IPS DF 19.7 (cell line): ENCODE measurements at places on chromosomes 11 and 22.
A peak's percentile ranks its signal among the peaks of the same experiment; 100 is the strongest.

GRCh38 chr11:128361451-128362020 lies 225.8 kb downstream of the ETS1 start:
- no peak for DNase-seq

DNA sequence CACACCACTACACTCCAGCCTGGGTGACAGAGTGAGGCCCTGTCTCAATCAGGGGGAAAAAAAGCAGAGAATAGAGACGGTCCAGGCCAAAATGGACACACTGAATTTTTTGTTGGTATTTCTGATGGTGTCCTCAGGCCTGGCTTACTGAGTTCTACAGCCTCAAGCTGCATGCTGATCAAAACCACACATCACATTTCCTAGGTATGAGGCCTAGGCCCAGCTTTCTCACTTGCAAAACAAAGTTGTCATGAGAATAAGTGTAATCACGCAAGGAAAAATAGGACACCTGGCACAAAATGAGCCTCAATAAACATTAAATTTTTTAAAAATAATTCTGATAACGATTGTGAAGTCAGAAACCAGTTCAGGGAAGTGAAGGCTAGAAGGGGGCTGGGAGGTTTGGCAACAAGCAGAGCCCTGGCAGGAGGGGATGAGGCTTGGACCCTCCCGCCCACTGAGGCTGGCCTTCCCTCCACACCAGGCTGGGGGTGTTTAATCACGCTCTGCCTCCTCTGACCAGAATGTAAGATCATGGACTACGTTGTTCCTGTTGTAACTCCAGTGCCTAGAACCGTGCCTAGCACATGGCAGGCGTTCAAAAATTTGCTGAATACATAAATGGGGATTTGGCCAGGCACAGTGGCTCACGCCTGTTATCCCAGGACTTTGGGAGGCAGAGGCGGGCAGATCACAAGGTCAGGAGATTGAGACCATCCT lies 18.1 kb downstream of the PACSIN2 start:
- DNase-seq: no peak

- DNase-seq: no peak
These were observed 35.3 kb downstream of the ARVCF start for GRCh38 chr22:19981171-19981960.

DNA sequence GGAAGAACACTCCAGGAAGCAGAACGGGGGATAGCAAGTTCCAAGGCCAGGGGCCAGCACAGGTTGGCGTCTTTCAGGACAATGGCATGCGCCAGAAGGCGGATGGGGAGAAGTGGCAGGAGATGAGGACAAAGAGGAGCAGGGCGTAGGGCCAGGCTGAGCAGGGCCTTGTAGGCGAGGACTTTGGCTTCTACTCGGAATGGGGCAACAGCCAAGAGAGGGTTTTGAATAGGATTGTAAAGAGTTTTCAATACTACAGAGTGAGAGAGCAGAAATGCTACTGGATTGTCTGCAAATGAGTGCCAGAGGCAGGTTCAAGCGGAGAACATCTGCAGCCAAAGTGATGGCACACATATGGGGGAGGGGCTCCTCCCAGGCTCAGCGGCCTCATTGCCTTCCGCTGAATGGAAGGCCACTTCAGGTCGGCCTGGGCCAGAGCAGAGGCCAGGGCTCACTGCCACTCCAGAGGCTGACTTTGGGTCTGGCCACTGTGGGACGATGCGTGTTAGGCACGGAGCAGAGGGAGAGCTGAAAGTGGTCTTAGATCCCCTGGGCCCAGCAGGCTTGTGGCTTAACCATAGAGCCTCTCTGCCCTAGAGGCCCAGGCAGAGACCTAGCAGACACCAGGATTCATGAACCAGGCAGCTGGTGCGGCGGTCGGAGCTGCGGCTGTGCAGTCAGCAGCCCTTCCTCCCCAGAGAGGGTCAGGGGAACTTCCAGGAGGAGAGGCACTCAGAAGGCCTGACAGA lies 118.2 kb downstream of the DSCAML1 start:
- DNase-seq: no peak

- DNase-seq: no peak
These were observed 1.2 kb upstream of the PLA2G3 start for GRCh38 chr22:31141551-31141950.

- DNase-seq: no peak
These were observed 11.5 kb downstream of the RELT start for GRCh38 chr11:73387594-73388264.

GRCh38 chr11:43542750-43543712 lies 137.5 kb upstream of the HSD17B12 start:
- no peak for DNase-seq

- no peak for DNase-seq
These were observed 41.9 kb upstream of the PDGFD start for GRCh38 chr11:104205838-104206237.

- DNase-seq: no peak
These were observed 83.9 kb upstream of the SNX19 start for GRCh38 chr11:130999992-131000770.

- no peak for DNase-seq
These were observed 287 bp downstream of the RPS13 start for GRCh38 chr11:17077240-17077519.

GRCh38 chr11:120657306-120658070 lies 145.9 kb downstream of the GRIK4 start:
- DNase-seq: no peak

GRCh38 chr22:19520566-19521305 lies 3.5 kb downstream of the CLDN5 start:
- DNase-seq: no peak

DNA sequence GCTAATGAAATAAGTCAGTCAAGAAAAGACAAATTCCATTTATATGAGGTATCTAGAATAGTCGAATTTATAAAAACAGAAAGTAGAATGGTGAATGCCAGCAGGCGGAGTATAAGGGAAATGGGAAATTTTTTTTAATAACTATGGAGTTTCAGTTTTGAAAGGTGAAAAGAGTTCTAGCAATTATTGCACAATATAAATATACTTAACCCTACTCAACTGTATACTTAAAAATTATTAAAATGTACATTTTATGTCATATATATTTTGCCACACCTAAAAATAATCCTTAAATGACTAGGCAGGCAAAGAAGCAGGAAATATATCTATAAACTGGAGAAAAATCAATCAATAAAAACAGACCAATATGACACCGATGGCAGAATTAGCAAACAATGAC lies 196.5 kb upstream of the UBASH3B start:
- no peak for DNase-seq

DNA sequence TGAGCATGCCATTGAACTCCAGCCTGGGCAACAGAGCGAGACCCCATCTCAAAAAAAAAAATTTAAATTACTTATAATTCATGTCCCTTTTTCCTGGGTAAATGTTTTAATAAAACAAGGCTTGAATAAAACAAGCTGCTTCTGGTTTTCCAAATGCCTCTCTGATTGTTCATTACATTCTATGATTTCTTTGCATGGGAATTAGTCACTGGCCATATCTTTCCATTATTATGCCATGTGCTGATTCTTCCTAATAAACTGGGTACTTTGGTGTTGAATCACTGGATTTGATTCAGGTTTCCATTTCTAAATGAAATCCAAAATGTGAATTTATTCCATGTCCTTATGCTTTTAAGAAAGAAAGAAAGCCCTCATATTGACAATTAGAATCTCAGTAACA lies 42.6 kb downstream of the ZNF215 start:
- no peak for DNase-seq

DNA sequence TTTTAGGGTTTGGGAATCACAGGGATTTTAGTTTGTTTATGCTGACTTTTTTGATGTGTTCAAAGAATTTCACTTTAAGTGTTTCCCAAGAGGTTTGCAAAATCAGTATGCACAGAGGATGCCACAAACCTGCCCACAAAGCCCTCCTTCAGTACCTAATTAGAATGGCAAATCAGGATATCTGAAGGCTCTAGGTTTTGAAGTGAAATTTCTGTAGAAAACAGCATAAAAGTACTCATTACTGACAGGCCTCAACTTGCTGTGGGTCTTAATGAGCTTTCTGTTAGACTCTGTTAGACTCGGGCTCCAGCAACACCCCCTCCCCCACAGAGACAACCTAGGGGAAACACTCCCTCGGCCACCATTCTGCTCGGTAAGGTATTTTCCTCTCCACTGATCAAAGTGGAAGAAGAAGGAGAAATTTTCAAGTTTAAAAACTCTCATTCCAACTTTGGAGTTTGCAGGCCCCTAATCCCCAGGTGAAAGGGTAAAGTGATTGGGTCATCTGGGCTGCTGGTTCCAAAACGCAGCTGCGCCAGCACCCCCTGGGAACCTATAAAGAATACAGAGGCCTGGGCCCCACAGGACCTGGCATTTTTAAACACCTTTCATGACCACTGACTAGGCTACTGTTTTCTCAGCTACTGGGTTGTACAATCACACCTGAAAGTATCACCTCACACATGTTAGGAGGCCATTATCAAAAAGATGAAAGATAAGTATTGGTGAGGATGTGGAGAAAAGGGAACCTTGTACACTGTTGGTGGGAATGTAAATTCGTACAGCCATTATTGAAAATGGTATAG lies 67.5 kb downstream of the PLEKHA7 start:
- DNase-seq: no peak

DNA sequence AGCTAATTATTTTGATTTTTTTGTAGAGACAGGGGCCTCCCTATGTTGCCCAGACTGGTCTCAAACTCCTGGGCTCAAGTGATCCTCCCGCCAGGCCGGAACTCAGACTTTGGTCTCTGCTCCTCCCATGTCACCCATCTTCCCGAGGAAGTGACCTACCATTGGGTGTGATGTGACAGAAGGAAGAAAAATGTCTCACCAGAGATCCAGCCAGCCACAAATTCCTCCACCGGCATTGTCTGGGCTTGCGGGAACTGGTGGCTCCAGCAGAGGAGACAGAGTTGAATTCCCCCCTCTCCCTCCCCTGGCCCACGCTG lies 772 bp downstream of the SLC25A45 start:
- no peak for DNase-seq

GRCh38 chr11:68402355-68403031 lies 58.1 kb upstream of the PPP6R3 start:
- DNase-seq: peak; percentile 15

GRCh38 chr11:18229501-18229900 lies 7.1 kb downstream of the SAA4 start:
- DNase-seq: no peak

GRCh38 chr11:131533998-131534397 lies 163.6 kb downstream of the NTM start:
- no peak for DNase-seq

DNA sequence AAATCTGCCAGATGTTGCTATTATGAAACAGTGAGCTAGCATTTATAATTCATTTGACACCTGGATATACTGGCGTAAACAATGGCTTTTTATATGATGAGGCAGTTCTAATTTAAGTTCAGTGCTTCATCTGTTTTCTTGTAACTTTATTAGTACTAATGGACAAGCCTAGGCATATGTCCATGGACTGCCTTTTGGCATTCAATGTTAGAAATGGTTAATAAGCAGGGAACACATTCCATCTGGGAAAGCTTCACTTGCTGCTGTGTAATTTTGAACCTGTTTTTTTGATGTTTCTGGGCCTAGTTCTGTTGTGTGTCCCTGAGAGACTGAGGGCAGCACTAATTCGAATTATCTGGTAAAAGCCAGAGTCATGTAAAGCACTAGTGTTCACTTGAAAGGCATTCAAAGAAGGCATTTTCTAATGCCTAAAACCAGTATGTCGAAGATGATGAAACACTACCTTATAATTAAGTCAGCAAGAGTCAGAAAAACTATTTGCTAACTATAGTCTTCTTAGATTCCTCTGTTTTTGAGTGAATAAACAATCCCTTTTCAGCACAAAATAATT lies 138.5 kb downstream of the SWAP70 start:
- DNase-seq: no peak

GRCh38 chr22:36347094-36347493 lies 40.7 kb downstream of the MYH9 start:
- DNase-seq: no peak

DNA sequence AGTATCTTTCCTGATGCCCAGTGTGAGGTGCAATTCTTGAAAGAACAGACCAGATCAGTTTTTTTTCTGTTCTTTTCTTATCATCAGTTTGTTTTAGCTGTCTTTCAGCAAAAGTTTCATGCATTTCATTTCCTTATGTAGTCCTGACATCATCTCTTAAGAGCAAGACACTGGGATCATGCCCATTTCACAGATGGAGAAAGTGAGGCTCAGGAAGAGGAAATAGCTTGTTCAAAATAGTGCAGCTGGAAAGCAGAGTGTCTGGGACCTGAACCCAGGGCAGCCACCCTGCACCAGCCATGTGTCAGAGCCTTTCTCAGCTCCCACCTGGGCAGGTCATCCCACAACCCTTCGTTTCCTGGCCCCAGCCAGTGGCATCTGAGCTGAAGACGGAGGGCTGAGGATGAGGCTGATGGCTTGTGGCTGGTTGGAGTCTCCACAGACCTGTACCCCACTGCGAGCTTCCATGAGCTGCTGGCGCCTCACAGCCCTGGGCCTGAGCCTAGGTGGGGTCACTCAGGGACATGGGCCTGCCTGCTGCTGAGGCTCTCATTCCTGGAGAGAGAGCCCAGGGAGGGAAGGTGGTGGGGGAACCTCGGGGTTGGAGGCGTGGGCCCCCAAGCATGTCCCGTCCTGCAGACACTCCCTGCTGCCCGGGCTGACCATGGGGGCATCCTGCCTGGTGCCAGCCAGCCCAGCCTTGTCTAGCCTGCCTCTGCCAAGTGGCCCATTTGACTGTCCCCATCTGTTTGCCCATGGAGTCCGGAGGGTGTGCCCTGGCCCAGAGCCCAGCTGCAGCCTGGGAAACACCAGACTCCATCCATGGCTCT lies 61.8 kb downstream of the SMIM38 start:
- DNase-seq: no peak

DNA sequence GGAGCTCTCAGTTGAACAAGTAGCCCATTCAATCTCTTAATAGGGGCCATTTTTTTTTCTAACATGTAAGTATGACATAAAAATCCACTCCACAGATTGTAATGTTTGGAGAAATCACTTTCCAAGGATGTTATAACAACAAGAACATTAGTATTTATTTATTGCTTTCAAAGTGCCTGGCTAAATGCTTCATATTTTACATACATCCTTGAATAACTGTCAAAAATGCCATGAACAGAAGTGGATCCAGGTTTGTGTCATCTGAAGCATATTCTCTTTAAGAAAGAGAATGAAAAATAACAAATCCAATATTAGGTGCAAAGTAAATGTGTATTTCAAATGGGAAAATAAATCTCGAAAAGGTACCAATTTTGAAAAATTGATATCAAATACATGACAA lies 344.0 kb upstream of the FAT3 start:
- no peak for DNase-seq

GRCh38 chr11:111183706-111184105 lies 61.8 kb upstream of the POU2AF2 start:
- DNase-seq: no peak

GRCh38 chr11:45921561-45922424 lies 663 bp upstream of the LARGE2 start:
- DNase-seq: peak; percentile 77
